Inflammatory macrophage treated with lipopolysaccharide for 4 hours (primary cell): ENCODE measurements at places on chromosomes 12 and 14.

- DNase-seq: no peak
Measured at GRCh38 chr12:1896964-1897363, 21.5 kb downstream of the CACNA2D4 start.

DNA sequence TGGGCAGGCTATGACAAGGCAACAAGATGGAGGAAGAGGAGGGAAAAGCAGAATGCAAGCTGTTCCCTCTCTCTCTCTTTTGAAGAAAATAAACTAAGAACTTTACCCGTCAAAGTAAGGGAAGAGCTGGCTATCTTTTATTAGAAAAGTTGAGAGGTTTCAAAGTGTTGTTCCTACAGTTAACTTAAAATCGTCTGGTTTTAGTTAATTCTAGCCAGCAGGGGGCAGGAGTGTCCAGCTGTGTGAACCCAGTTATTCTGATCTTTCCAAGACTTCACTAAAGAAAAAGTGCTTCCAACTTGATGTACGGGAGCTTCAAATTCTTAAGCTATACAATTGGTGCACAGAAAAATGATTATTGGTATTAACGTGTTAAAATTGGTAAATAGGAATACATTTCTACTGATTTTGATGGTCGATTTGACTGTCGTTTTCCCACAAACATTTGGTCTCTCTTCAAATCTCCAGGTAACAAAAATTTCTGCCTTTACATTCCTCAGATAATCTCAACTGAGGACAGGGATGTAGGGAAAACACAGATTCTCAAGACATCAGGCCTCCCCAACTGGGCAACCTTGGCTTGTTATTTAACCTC, 28.4 kb upstream of the MON2 start:
- peak; percentile 55 for DNase-seq

DNA sequence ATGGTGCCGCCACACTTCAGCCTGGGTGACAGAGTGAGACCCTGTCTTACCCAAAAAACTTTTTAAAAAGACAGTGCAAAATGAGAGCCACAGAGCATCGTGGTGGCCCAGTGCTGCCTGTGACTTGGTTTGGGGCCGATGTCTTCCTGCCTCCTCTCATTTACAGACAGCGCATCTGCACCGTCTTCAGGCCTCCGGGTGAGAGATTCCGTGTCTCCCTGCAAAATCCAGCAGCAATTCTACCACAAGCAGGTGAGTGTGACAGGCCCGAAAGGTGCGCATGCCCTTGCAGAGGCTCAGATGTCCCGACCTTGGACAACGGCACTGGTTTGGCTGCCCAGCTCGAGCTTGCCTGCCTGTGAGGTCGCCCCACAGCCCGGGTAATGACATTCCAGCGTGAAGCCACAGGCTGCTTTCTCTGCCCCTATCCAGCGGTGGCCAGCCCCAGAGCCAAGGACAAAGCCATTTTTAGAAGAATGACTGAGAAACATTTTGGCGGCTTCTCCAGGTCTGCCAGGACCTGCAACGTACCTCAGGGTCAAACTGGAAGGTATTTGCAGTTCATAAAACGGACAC, 70.3 kb upstream of the RFLNA start:
- no peak for DNase-seq

GRCh38 chr12:8907513-8907912, 6.8 kb upstream of the PHC1 start:
- no peak for DNase-seq
